ENCODE measurements at places on chromosomes 1 and 21.

- DNase-seq: no peak
Measured at GRCh38 chr1:2019172-2019543, at the start of gene GABRD. Gene GABRD, plus strand, starts transcription at chr1:2019345. Its CDS starts 79 bp downstream, at chr1:2019424.

- DNase-seq: no peak
Measured at GRCh38 chr1:220533504-220534109, 5.7 kb downstream of the MARK1 start.

DNA sequence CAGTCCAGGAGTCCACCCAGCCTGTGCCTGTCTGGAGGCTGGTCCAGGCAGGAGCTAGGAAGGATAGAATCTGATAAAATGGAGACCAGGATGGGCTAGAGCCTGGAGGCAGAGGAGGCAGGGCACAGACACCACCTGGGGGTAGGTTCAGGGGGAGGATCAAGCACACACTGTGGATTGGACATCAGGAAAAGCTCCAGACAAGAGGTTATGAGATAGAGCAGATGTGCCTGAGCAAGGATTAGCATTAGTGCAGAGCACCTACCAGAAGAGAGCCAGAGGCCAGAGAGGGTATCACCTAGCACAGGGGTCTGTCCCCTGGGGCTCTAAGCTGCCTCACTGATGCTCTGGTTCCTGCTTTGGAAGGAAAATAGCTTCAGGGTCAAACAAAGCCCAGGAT lies 216.7 kb upstream of the ZC3H12A start:
- no peak for DNase-seq

DNA sequence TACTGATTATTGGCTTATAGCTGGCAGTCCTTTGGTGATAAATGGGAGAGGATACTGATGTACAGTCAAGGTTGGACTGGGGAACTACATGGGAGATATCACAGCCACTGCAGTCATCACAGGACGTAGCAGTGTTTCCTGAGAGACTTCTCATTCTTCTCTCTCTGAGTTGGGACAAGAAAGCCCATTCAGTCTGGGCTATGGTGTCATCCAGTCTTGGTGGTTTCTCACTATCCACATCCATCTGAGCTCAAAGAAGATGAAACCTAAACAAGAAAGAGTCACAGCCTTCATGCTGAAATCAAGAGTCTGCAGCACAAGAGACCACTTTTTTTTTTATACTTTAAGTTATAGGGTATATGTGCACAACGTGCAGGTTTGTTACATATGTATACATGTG lies 12.8 kb upstream of the CD53 start:
- DNase-seq: no peak

- no peak for DNase-seq
Measured at GRCh38 chr21:42427809-42428419, 24.2 kb downstream of the UBASH3A start.

- DNase-seq: no peak
Measured at GRCh38 chr1:66354311-66355201, 179.4 kb upstream of the SGIP1 start.

- DNase-seq: no peak
Measured at GRCh38 chr21:26599261-26599660, 26.2 kb upstream of the CYYR1 start.

- no peak for DNase-seq
Measured at GRCh38 chr1:37342736-37343135, 131.6 kb upstream of the ZC3H12A start.

GRCh38 chr1:87451229-87451920 lies 122.7 kb downstream of the LMO4 start:
- no peak for DNase-seq

- DNase-seq: no peak
Measured at GRCh38 chr21:36010801-36011200, 49.5 kb downstream of the SETD4 start.

DNA sequence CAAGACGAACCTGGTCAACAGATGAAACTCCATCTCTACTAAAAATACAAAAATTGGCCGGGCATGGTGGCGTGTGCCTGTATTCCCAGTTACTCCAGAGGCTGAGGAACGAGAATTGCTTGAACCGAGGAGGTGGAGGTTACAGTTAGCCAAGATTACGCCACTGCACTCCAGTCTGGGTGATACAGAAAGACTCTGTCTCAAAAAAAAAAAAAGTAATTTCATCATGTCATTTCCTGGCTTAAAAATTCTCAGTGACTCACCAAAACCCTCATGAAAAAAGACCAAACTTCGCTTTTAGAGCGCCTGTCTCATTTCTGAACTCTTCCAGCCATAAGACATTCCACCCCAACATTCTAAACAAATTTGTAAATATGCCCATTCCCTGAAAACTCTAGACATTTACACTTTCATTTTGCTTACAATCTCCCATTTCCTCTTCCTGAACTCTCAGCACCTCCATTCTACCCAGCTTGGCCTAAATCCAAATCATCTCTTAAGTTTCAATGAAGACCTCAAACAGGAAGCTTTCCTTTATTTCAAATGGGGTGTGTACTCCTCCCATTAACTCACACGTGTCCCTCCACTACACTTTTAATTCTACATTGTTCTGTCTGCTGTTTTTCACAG lies 50.5 kb upstream of the PRRC2C start:
- DNase-seq: no peak

GRCh38 chr1:41377397-41377796 lies 16.2 kb downstream of the FOXO6 start:
- DNase-seq: no peak

DNA sequence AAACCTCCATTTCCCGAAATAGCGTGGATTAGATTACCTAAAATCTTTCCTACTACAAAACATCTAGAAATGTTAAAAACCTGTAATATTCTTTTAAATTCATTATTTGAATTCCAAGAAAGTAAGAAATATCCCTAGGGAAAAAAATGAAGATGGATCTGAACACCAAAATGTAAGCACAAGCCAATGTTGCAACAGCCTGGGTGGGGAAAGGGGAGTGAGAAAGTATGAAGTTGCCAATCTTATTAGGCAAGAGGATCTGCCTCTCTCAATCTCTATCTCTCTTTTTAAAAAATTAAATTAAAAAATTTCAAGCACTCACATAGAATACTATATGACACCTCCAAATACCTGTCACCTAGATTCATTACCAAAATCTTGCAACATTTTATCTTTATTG lies 74.9 kb upstream of the IRF2BP2 start:
- DNase-seq: no peak

GRCh38 chr1:43689289-43689688 lies 18.0 kb upstream of the ST3GAL3 start:
- no peak for DNase-seq

DNA sequence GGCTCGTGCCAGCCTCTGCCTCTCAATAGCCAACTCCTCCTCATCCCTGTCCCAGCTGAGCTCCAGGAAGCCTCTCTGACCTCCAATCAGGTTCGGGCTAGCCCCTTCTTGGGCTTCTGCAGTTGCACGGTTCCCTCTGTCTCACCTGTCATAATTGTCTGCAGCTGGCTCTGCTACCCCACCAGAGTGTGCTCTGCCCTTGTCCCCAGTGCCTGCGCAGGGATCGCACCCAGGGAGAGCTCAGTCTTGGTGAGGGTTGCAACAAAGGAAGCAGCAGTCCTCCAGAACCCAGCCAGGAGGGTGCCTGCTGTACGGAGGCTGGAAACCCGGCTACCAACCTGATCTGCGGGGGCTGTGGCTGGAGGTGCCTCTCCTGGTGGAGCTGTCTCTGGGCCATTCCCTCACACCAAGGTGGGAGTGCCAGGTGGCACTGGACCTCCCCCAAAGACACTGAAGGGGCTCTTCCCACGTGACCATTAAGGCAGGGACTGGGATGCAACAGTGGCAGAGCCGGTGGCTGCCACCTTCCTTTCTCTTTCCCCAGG lies 63.5 kb upstream of the DMRTB1 start:
- DNase-seq: no peak

GRCh38 chr1:222413991-222414549 lies 133.8 kb downstream of the HHIPL2 start:
- DNase-seq: no peak

- peak; percentile 86 for DNase-seq
Measured at GRCh38 chr1:16913833-16914662, 7.7 kb upstream of the CROCC start.

DNA sequence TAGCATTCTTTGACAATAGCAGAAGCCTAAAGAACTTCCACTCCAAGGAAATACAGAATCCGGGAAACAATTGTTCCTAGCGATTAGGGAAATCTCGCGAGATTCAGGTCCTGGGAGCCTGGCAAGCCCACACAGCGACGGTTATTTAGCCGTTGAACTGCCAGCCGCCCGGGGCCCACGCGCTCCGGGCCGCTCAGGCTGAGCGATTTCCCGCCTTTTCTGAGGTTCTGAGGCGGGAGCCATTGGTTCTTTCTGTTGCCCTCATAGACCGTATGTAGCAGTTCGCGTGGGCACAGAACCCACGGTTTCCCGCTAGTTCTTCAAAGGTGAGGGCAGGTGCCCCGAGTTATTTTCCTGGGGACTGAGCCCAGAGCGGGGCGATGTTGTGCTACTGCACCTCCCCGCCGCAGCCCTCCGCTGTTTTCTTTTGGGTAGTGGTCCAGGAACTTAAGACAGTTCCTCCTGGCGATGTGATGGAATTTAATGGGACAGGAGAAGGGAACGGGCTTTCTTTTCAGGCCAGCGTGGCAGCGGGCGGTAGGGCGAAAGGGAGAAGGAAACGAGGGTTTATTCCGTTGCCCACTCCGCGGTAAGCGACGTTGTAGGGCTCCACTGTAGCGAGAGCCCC lies at the start of gene SYCP1:
SYCP1 (plus strand) TSS at position 171 of the 628 bp plus-strand sequence. CDS start 602 bp downstream, outside the sequence.
- no peak for DNase-seq

DNA sequence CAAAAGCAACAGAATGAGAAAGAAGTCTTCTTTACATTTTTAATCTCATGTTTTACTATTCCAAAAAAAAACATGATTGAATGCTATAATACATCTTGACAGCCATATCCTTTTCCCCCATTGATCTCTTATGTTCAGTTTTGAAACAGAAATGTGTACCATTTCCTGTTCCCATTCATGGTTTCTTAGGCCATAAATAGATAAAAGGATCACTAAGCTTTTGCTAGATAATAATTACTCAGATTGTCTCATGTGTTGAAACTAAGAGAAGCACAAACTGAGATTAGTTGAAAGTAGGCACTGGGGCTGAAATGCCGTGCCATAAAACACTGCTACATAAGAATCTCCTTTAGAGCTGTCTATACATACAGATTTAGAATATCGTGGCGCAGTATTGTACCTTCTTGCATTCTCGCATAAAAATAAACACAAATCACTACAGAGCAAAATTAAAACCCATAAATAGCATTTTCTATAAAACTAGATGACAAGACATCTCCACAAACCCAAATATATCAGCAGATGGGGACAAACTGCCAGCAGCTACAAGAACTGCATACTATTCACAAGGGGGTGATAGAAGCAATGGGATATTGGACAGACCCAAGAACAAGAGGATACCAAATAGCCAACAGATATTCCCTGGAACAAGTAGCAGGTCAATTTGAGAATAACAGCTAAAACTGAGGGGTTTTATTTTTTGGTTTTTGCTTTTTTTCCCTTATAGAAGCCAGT lies 405.3 kb upstream of the PRMT6 start:
- DNase-seq: no peak

DNA sequence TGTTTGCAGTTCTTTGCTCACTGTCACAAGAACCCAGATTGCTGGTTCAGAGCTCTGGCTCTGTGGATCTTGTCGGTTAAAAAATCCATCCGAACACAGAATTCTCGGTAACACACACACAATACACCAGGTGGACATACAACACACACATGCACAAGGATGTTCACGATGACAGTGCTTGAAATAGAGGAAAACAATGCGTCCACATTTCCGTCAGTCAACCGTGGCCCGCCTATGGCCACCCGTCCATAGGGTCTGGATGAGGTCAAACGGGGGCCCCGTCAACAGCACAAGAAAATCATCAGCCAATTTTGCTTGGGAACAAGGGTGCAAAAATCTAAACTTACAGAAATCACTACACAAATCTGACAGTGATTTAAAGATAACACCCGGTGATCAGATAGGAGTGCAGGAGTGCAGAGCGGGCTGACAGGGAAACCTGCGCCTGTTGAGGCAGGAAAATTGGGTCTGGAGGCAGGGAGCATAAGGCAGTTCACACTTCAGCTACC lies 50.4 kb upstream of the SLC19A1 start:
- no peak for DNase-seq

DNA sequence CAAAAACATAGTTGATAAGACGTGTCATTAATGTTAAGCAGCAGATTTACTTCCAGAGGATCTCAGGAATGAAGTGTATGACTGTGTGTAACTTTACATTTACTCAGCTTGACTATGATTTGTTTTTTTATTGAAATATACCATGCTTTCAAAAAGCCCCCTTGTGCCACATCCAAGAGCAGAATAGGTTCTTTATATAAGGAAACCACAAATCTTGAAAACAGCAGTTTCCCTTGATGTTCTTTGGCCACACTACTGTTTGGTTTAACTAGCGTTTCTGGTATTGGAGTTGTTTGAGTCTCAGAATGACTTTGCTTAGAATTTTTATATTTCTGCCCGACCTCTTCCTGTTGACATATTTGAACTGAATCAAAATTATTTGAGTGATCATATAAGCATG lies 25.0 kb downstream of the LRRC8C start:
- no peak for DNase-seq

- DNase-seq: no peak
Measured at GRCh38 chr1:218904416-218904815, 269.3 kb upstream of the LYPLAL1 start.

DNA sequence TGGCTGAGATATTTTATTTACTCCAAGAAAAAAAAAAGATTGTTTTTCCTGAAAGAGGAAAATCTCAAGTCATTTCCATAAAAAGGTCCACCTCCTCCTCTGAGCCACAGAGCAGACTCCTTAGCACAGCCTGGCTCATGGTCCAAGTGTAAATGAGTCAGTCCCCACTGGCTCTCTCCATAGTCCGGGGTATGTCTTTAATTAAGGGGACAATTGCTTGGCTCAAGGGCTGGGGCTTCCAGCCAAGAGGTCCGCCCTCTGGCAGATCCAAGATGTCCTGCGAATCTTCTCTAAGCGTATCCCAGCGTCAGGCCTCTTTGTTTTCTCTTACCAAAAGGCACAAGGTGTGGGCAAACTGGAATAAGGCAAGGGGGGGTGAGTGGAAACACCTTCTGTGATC lies 33.3 kb downstream of the FOXD2 start:
- no peak for DNase-seq

- peak; percentile 62 for DNase-seq
Measured at GRCh38 chr1:9101510-9102146, 27.3 kb downstream of the GPR157 start.

- DNase-seq: no peak
Measured at GRCh38 chr1:145995148-145995881, 1.1 kb downstream of the TXNIP start.

Data from GM18507 (cell line).